ENCODE measurements at places on chromosomes 3 and 15.

GRCh38 chr15:45829336-45830153, 194.7 kb downstream of the SQOR start:
- no peak for DNase-seq

DNA sequence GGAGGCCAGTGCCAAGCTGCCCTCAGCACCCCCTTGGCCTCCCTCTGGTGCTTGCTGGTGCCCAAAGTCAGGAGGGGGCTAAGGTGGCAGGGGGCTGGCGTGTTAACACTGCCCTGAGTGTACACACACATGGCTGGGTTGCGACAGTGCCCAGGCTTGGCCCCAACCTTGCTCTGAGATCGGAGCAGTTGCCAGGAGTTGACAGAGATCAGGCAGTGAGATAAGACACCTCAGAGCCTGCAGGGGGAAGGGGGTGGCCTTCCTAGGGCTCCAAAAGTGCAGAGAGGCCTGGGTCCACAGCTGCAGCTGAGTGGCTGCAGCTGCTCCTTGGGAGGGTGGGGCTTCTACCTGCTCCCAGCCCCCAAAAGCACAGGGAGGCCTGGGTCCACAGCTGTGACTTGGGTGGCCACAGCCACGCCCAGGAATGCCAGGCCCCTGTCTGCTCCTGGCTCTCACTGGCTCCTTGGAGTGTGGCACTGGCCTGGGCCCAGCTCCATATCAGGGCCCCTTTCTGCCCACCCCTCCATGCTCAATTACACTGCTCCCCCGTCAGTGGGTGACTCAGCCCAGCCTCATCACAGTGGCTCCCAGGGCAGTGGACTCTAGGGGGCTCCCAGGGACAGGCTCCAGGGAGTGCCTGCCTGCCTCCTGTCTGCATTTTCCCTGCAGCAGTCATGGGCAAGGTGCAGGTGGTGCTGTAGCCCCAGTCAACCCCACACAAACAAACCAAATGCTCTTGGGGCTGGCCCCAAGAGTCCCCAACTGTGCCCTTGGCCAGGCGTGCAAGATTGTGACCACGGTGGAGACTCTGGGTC, 56.4 kb upstream of the C15orf39 start:
- no peak for DNase-seq

GRCh38 chr3:11671648-11672100, 28.0 kb upstream of the VGLL4 start:
- DNase-seq = peak; percentile 13

- DNase-seq = no peak
These were observed 29.3 kb downstream of the PLA2G4D start for GRCh38 chr15:42065033-42065432.

- no peak for DNase-seq
These were observed 206.6 kb upstream of the MDFIC2 start for GRCh38 chr3:70519026-70519425.
